Left renal pelvis (tissue), 4 donors: ENCODE measurements at places on chromosomes 11 and 22.
A peak's percentile ranks its signal among the peaks of the same experiment; 100 is the strongest.

GRCh38 chr11:63369165-63369970, at the start of gene SLC22A9:
TSS of gene SLC22A9 (plus strand) at chr11:63369785. CDS start at chr11:63370057, 272 bp downstream.
- no peak for DNase-seq

DNA sequence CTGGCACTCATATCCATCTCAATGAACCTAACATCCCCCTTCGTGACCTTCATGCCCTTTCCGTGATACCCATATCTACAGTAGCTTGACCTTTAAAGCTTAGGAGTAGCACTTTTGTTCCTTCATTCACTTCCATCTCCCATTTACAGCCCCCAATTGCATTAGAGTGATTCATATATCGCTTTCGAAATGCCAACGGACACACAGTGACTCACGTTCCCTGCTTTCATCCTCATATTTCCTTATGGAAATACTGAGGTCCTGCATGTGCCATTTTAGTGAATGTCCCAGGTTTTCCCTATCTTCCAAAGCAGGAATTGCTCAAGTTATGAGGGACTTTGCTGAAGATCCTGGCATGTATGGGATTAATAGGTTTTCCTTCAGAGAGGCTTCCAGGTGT, 44.3 kb upstream of the CEP126 start:
- no peak for DNase-seq

DNA sequence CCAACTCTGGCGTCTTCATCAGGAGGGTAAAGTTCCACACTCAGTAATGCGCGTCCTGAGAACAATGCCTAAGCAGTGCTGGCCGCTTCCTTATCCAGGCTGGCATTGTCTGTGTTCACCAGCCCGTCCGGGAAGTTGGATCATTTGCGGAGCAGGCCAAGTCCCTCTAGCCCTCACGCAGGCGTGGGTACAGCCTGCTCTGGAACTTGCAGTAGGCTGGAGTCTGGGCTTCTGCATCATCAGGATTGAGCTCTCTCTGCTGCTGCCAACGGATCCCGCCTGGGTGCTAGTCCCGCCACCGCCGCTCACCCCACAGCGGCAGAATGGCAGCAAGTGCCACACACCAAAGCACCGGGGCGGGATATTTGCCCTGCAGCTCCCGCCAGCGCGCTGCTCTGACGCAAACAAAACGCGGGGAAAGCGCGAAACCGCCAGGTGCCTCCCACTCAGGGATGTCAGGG, 29.0 kb downstream of the GLYATL1 start:
- peak; percentile 8 for DNase-seq

- DNase-seq = peak; percentile 66
Observed at GRCh38 chr11:1548221-1549070, 23.6 kb downstream of the DUSP8 start.

GRCh38 chr11:118633319-118633690, 25.9 kb downstream of the PHLDB1 start:
- no peak for DNase-seq

DNA sequence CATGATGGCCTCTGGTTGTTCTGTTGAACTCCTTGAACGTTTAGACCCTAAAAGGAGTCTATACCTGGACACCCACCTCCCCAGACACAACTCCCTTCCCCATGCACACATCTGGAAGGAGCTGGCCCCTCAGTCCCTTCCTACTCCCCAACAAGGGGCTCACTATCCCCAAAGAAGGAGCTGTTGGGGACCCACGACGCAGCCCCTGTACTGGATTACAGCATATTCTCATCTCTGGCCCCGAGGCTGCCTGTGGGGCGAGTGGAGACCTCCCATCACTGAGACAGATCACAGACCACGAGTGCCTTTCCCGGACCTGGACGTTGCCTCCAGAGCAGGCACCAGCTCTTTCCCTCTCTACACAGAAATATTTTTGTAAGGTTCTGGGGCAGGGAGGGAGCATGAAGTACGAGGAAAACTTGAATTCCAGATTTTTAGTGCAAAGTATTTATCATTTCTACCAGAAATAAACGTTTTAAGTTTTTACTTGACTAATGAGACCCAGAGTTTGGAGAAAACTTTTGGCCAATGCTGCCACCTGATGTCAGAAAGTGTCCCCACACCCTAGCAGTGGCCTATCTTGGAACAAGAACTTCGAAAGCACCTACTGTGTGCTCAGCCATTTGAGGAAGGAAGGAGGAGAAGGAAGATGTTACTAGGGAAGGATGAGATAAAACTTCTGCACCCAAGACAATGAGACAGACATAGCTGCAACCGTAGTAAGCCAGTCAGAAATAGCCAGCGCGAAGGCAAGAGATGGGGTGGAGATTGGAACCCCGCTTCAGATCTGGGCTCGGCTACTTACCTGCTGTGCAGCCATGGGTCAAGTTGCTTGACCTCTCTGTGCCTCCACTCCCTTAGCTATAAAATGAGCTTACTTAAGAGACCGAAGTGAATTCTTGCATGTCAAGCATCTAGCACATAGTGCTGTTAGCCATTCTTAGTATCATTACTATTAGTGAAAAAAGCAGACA, 10.2 kb upstream of the POU2F3 start:
- no peak for DNase-seq

- DNase-seq = no peak
Observed at GRCh38 chr11:28951191-28951590, 843.0 kb downstream of the METTL15 start.

GRCh38 chr22:27028093-27028492, 370.7 kb downstream of the MIAT start:
- DNase-seq = no peak

GRCh38 chr11:85627332-85627997, at the start of gene DLG2:
TSS of gene DLG2 (minus strand) at chr11:85627344.
- peak; percentile 18 for DNase-seq

DNA sequence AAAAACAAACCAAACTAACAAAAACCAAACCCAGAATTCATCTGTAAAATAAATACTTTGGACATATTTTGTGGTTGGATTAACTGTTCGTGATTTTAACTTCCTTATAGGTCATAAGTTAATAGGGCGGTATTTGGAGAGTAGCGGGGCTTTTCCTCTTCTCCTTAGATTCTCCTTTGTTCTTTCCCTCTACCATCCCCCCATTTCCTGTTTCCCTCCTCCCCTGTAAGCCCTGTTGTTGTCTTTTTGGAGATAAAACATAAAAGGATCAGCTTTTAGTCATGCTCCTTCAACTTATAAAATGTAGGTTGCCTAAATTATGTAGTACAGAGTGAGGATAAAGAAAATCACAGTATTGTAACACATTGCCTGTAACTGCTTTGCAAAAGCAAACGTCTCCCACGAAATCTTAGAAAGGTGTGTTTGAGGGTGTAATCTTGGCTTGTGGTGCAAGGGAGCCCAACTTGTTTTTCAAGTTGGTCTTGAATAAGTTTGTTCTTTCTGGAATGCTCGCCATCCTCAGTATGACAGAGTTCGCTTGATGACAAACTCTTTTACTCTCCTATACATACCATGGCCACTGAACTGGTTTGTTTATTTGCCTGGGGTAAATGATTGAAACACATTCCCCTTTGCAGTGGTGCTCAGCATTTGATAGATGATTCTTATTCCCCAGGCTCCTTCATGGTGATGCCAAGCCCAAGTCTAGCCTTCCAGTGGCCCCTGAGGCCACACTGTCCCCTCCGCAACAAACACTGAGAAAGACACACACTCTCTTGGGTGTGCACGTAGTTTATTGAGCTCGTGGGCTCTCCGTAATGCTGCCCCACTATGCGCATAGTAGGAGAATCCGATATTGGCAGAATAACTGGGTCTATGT, 49.4 kb downstream of the TEAD1 start:
- no peak for DNase-seq

GRCh38 chr11:12684315-12684714, 10.1 kb downstream of the TEAD1 start:
- DNase-seq = no peak

GRCh38 chr11:68650801-68651200, 33.5 kb upstream of the GAL start:
- no peak for DNase-seq

DNA sequence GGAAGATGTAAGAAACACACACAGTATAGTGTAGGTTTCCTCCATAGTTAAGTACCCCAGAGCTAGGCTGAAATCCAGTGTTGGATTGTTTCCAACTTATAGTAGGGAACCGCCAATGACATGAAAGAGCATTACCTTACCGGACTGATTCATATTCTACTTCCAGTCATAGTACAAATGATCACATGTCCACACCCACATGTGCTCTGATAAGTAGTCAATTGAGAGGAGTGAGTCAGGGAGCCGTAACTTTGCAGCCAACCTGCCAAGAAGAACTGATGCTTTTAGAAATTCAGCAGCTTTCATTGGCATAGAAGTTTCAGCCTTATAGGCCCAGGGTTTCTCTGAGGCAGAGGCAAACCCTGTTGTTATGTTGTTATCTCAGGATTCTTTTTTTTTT, 240.6 kb downstream of the ETS1 start:
- DNase-seq = no peak
